ENCODE measurements at places on chromosomes 5 and 9. TPM values are rescaled to one million over a fixed set of nuclear protein-coding genes. Genes with fewer than 3 reads are reported as not detected.

The EMB gene
- total RNA-seq: 59.5 TPM

The PCDHB8 gene
- not detected for total RNA-seq

The CDKN2A gene
- total RNA-seq: 0.97 TPM

DNA sequence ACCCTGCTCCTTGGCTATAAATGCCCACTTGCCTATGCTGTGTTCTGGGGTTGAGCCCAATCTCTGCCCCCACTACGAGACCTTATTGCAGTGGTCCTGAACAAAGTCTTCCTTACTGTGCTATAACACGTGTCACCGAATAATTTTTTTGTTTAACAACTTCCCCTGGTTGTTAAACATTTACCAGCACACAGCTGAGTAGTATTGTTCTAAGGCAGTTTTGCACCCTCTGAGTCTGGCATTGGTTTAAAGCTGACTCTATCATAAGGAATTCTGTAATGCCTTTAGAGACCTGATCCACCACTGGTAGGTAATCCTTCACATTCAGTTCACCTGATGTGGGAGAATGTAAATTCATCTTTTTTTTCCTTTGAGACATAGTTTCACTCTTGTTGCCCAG, 25.6 kb upstream of the ANKRD31 start:
- H3K36me3 ChIP-seq: no peaks in the 10 kb centered on the region
- H3K27ac ChIP-seq: no peak overlapping the region
- H3K4me1 ChIP-seq: peaks cover 2% of the 10 kb centered on the region
- H3K27me3 ChIP-seq: peaks cover 3% of the 10 kb centered on the region
- DNase-seq: no peak

DNA sequence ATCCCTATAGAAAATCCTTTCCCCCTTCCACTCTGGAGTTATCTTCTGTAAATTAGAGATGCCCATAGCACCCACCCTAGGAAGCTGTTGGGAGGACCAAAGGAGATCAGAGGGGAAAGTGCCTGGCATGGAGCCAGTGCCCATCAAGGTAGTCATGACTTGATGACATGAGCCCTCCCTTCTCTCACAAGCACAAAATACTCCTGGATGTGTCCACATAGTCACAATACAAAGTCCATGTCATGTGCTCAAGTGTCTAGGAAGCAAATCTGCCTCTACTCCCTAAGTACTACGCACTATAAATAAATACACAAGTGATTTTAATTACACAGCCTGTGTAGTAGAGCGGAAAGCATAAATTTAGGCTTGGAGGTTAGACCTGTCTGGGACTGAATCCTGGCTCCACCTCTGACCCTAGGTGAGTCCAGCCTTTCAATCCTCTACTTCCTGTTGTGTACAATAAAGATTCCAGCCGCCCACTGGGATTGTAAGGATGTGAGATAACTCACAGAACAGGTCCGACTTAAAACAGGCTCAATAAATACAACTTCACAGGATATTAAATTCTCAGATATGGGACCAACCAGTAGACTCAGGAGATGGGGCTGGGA, 30.6 kb downstream of the TTC39B start:
- no peak overlapping the region for H3K4me3 ChIP-seq
- no peak for DNase-seq
- no peak overlapping the region for H3K27ac ChIP-seq
- peaks cover 7% of the 10 kb centered on the region for H3K36me3 ChIP-seq
- H3K4me1 ChIP-seq: peaks cover 33% of the 10 kb centered on the region
- no peaks in the 10 kb centered on the region for H3K27me3 ChIP-seq

- DNase-seq: no peak
- H3K4me1 ChIP-seq: no peaks in the 10 kb centered on the region
- peaks cover 6% of the 10 kb centered on the region for H3K27me3 ChIP-seq
- H3K4me3 ChIP-seq: no peak overlapping the region
- no peak overlapping the region for H3K27ac ChIP-seq
Observed at GRCh38 chr5:172524573-172525021, 70.3 kb upstream of the SH3PXD2B start.

DNA sequence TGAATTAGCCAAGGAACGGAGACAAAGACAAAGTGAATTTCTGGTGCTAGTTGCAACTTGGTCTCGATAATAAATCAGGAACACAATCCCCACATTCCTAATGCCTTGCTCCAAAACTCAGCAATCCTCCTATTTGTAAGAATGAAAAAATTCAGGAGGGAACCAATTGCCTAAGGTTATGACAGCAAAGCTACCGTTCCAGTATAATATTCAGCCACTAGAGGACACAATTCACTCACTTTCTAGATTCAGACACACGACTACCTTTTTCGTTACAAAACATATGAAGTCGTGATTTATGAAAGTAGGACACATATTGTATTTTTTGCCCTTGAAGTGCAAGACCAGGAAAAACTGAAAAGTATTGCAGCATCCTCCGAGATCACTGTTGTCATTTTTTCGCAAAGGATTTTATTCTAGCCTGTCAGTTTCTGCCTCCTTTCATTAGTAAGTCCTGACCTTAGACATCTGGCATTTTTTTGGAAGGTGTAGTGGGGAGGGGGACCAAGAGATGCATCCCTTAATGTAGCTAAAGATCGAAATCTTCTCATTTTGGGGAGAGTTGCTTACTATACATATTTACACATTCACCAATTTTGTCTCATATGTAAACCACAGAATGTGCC, 133.1 kb downstream of the DOCK8 start:
- no peak for DNase-seq
- H3K27me3 ChIP-seq: no peaks in the 10 kb centered on the region
- peaks cover 27% of the 10 kb centered on the region for H3K4me1 ChIP-seq
- H3K4me3 ChIP-seq: no peak overlapping the region

DNA sequence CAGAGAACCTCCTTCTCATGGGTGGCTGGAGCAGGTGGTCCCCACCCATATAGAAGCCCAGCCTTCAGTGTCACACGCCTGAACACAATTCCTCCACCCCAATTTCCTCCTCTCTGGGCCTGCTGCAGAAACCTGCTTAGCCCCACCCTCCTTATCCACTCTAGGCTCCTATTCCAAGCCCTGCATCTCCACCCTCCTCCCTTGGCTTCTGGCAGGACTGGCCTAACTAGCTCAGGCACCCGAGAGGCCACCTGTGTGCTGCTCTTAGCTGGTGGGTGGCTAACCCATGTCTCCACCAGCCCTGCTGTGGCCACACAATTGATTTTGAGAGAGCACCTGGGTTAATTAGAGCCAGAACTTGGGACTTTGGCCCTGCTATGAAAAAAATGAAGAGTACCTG, 77.3 kb upstream of the ATP10B start:
- DNase-seq: no peak
- no peaks in the 10 kb centered on the region for H3K36me3 ChIP-seq
- no peaks in the 10 kb centered on the region for H3K27me3 ChIP-seq
- no peak overlapping the region for H3K27ac ChIP-seq
- H3K4me3 ChIP-seq: no peak overlapping the region

DNA sequence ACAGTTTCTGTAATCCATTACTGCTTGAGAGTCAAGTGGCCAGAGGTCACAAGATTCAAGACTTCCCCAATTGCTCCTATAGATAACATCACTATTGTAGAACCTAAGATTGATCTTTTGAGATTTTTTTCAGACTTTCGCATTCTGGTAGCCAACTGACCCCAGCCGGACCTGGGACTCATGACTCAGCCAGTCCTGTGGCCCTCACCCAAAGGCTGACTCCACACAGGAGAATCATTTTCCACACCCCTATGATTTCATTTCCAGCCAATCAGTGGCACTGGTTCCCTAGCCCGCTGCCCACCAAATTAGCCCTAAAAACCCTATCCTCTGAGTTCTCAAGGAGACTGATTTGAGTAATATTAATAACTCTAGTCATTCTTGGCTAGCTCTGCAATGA, 36.2 kb downstream of the TARS1 start:
- H3K4me1 ChIP-seq: no peaks in the 10 kb centered on the region
- H3K4me3 ChIP-seq: no peak overlapping the region

DNA sequence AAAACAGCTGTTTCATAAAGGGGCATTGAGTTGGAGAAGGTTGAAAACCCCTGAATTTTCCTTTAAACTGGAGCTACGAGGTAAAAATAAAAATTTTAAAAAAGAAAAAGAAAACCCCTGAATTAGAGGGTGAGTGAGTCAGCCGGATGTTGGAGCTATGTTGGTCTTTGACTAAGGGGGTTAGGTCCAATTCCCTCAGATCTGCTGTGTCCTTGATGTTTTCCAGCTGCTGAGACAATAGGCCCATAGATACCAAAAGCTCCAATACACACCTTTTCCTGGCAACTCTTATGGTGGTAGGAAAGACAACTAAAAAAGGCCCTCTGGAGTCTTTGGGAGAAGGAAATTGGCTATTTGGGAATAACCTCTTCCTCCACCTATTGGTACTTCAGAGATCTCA, 79.4 kb upstream of the SAP30L start:
- H3K4me1 ChIP-seq: no peaks in the 10 kb centered on the region
- H3K4me3 ChIP-seq: no peak overlapping the region
- H3K27me3 ChIP-seq: no peaks in the 10 kb centered on the region
- H3K36me3 ChIP-seq: peaks cover 5% of the 10 kb centered on the region

DNA sequence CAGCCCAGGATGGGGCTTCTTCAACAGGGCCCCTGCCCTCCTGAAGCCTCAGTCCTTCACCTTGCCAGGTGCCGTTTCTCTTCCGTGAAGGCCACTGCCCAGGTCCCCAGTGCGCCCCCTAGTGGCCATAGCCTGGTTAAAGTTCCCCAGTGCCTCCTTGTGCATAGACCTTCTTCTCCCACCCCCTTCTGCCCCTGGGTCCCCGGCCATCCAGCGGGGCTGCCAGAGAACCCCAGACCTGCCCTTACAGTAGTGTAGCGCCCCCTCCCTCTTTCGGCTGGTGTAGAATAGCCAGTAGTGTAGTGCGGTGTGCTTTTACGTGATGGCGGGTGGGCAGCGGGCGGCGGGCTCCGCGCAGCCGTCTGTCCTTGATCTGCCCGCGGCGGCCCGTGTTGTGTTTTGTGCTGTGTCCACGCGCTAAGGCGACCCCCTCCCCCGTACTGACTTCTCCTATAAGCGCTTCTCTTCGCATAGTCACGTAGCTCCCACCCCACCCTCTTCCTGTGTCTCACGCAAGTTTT, 23.6 kb downstream of the PCDHGC5 start:
- H3K36me3 ChIP-seq: peaks cover 26% of the 10 kb centered on the region
- peak overlapping the region; percentile 73 for H3K4me3 ChIP-seq

DNA sequence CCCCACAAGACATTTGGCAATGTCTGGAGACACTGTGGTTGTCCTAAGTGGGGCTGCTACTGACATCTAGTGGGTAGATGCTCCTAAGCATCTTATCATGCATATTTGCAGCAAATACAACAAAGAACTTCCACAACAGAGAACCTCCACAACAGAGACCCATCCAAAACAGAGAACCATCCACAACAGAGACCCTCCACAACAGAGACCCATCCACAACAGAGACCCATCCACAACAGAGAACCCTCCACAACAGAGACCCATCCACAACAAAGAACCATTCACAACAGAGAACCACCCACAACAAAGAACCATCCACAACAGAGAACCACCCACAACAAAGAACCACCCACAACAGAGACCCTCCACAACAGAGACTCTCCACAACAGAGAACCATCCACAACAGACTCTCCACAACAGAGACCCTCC, 32.8 kb downstream of the ARPC5L start:
- H3K4me3 ChIP-seq: no peak overlapping the region
- H3K27me3 ChIP-seq: no peaks in the 10 kb centered on the region
- H3K4me1 ChIP-seq: peaks cover 7% of the 10 kb centered on the region
- no peak for DNase-seq
- no peak overlapping the region for H3K27ac ChIP-seq

GRCh38 chr9:94030318-94031179, 53.7 kb upstream of the PTPDC1 start:
- DNase-seq: peak; percentile 86
- H3K27me3 ChIP-seq: peaks cover 8% of the 10 kb centered on the region
- peak overlapping the region; percentile 94 for H3K27ac ChIP-seq
- peak overlapping the region; percentile 97 for H3K4me3 ChIP-seq
- H3K36me3 ChIP-seq: peaks cover 3% of the 10 kb centered on the region

DNA sequence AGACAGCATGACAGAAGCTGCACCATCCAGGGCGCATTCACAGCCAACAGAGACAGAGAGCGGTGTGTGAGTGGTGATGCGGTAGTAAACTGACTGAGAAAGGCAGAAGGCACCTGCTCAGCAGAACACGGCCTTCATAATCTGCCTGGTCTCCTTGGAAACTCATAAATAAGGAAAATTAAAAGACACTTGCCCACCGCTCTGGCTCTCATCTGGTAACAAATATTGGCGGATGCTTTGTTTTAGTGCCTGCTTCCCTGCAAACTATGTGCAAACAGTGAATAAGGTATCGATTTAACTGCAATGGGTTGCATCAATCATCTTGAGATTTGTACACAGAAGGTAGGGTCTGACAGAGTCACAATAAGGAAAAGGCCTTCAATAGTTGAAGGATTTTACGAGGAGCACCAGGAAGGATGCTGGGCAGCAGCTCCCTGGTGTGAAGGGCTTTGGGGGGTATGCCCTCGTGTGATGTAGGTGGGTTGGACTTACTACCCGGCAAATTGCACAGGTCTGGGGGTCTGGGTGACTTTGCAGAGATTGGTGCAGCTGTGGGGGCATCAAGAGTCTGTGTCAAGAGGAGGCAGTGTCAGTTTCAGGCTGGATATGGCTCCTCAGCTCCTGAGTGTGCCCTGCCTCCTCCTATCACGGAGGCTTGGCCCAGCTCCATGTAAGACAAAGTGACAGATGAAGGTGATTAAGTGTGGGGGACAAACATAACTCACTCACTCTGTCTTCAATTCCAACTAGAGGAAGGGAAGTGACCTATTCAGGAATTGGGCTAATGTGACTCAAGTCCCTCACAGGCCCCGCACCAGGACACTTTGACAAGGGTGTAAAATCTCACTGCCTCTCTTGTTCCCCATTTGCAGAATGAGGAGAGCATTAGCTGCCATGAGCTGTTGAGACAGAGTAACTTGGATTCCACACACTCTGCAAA, 166.7 kb downstream of the ICE1 start:
- no peaks in the 10 kb centered on the region for H3K4me1 ChIP-seq
- peaks cover 9% of the 10 kb centered on the region for H3K27me3 ChIP-seq
- no peak overlapping the region for H3K4me3 ChIP-seq

DNA sequence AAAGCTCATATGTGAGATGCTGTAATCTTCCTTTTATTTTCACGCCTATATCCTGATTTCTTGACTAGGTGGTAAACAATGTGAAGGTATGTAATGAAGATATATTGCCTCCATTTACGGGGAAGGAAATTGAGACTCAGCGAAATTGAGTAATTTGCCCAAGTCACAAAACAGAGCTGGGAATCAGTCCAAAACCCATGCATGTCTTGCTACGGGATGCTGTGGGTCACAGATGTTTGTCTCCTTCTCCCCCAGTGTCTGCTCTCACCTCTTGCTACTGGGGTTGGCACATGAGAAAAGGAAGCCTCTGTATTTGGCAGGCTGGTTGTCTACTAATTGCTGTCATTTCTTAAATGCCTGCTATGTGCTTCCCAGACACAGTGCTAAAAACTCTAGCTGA, 53.7 kb upstream of the TEX48 start:
- peaks cover 30% of the 10 kb centered on the region for H3K36me3 ChIP-seq
- DNase-seq: no peak
- H3K27ac ChIP-seq: peak overlapping the region; percentile 95
- H3K4me3 ChIP-seq: no peak overlapping the region

- H3K27me3 ChIP-seq: no peaks in the 10 kb centered on the region
- DNase-seq: no peak
- peaks cover 64% of the 10 kb centered on the region for H3K4me1 ChIP-seq
- no peak overlapping the region for H3K4me3 ChIP-seq
- H3K36me3 ChIP-seq: peaks cover 5% of the 10 kb centered on the region
Observed at GRCh38 chr5:170337045-170337733, 39.6 kb upstream of the LCP2 start.
